Motor neuron (in vitro differentiated cells): ENCODE measurements at places on chromosomes 4 and X.

GRCh38 chr4:11908205-11908604, 479.5 kb upstream of the HS3ST1 start:
- ATAC-seq: no peak

DNA sequence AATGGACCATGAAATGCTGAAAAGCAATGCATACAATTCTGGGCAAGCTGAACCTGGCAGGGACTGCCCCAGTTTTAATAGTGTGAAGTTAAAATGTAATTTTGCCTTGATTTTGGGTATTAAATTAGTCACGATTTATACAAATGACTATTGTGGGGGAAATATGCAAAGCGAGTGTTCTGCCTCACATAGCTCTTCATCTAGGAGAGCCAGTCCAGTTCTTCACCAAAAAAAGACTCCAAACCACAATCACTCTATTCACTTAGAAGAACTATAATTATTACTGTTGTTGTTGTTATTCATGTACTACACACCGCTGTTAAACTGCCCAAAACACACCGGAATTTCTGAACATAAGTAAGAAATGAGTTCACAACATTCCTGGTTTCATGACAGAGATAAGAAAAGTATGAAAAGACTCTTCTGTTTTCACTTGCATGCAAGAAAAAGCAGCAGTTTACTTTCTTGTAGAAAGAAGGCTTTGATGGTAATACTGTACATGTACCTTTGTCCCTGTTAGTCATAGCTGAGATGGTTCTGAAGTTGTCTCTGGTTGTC, 101.9 kb downstream of the QRFPR start:
- ATAC-seq: peak; percentile 27

GRCh38 chrX:75114638-75115037, 41.4 kb downstream of the ABCB7 start:
- ATAC-seq: no peak

DNA sequence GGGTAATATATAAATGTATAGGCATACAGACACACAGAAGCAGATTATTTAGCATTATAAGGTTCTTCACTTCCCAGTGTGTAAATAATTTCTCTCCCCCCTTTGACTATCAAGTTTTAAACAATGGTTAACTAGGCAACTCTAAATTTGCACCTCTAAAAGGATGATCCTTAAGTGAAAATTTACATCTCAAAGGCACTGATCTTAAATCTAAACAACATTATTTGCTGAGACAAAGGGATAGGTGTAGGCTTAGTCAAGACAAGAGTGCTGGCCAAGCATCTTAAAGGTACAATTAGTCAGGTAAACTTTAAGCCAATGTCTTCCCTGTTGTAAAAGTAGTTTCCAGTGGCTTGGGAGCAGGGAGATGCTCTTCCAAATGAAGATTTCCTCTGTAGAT, 33.0 kb downstream of the NLRP2B start:
- no peak for ATAC-seq

DNA sequence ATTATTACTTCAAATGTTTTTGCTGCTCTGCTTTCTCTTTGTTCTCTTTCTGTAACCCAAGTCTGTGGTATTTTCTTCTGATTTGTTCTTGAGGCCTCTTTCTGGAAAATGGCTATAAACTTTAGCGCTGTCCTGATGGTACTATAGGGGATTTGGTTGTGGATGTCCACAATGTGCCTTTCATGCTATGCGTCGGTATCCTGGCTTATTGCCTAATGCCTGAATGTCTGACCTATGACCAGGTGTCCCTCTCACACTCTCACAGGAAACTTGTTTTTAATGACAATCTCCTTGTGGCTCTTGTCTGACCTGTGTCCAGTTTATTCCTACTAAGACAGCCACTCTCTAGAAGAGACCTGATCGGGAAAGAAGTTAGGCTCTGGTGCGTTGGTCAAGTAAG, 222.4 kb upstream of the NR3C2 start:
- ATAC-seq: no peak

- no peak for ATAC-seq
Observed at GRCh38 chr4:107897823-107898222, 33.5 kb upstream of the CYP2U1 start.

DNA sequence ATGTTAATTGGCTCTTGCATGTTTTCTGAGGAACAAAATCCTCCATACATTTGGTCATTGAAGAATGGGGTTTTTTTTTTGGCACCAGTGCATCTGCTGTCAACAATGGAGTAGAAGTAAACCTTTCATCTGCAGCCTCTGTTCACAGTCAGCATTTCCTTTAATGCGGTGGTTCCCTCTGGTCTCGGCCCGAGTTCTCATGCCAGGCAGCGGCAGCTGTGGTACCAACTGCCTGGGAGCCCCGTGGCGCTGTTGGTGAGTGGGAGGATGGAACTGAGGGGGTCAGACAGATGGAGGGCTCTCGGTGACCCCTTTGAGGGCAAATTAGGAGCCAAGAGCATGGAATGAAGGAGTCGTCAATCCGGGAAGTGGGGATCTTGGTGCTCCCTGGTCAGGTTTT, 114.7 kb downstream of the AFF1 start:
- ATAC-seq: no peak

DNA sequence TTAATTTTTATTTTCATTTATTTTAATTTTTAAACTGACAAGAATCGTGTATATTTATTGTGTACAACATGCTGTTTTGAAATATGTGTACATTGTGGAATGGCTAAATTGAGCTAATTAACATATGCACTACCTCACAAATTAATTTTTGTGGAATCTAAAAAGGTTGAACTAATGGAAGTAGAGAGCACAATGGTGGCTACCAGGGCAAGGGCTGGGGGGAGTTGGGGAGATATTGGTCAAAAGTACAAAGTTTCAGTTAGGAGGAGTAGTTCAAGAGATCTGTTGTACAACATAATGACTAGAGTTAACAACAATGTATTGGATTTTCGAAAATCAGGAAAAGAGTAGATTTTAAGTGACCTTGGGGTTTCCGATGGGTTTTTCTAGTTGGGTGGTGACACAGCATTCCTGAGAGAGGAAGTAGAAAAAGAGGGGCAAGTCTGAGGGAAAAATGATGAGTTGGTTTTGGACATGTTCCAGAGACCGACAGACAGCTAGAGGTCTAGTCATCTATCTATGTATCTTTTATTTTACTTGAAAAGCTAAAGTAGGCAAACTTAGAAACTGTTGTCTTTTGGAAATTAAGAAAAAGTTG, 23.2 kb downstream of the APOO start:
- ATAC-seq: no peak

- ATAC-seq: no peak
Observed at GRCh38 chr4:94957030-94957429, 199.3 kb downstream of the BMPR1B start.

DNA sequence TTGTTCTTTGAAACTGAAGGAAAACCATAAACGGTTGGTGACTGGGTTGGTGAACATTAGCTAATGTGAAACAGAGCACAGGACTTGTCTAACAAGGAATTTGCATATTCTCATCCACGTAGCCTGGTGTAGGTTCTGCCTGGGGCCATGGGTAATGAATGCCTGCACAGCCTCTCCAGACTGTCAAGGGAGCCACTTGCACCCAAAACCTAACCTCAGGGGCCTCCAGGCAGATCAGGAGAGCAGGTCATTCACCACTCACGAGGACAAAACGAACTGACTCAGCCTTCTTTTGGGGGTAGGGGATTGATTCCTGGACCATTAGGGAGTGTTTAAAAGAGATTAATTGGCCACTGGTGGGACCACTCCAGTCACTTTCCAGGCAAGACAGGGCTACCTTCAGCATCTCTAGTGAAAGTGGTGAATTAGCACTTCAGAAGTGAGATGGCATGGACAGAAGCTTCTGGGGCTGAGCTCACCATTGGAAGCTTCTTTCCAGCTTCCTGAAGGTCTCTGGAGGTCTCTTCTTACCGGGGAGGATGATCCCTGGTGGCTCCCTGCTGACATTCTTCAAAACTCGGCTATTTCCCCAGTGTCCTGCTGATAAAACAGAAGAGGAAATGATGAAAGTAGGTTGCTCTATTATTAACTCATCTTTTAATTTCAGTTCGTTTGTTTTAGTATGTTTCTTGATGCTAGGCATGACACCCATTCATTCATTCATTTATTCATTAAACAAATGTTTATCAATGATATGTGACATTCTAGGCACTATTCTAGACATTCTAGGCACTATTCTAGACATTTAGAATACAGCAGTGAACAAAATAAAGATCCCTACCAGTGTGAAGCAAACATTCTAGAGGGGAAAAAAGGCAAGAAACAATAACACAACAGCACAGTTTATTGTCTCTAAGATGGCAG, 104.5 kb upstream of the LNX1 start:
- no peak for ATAC-seq

GRCh38 chr4:17665346-17665745, 50.9 kb downstream of the MED28 start:
- ATAC-seq: no peak

DNA sequence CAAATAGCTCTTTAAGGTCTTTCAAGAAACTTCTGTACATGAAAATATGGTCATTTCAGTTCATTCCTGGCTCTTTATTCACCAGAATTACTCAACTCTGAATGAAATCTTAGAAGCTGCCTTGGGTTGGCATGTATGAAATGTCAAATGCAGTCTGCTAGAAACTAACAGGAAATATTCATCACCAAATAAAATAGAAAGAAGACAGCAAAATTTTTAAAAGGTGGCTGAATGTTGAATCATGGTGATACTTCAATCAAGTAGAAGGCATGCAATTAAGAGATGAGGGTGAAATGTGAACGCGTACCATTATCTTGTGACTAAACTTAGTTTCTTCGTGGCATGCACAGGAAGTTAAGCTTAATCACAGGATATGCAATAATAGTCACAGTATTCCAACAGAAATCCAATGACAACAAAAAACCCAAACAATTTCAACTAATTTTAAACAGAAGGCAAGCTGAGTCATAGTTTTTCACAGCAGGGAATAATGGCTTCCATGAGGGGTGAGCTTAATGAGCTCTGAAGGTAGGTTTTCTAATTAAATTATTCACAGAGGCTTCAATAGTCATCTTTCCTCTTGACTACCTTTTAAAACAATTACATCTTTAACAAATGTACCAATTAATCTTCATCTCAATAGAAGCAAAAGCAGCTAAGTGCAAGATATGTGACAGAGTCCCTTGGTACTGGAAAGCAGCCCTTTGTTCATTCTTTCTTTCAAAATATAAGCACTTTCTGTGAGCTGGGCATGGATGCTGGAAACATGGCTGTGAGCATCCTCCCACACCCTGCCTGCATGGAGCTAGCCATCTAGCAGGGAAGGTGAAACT, 44.5 kb downstream of the SCFD2 start:
- peak; percentile 36 for ATAC-seq

- peak; percentile 65 for ATAC-seq
Observed at GRCh38 chr4:151226004-151226932, 50.7 kb upstream of the PRSS48 start.

DNA sequence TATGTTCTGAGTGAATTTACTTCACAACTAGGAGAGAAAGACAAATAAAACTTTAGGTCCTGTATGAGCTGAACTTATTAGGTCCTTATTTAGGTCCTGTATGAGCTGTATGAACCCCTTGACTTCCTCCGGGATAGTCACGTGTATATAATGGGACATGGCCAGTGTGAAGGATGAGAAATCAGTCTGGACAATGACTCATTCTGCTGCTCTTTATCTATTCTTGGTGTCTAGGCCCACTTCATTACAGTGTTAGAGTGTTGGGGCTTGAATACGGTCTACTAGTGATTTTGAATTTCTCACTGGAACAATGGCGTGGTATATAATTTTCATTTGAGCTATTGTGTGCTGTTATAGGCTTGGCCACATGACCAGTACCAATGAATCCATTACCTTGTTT, 21.9 kb downstream of the STK26 start:
- ATAC-seq: no peak

DNA sequence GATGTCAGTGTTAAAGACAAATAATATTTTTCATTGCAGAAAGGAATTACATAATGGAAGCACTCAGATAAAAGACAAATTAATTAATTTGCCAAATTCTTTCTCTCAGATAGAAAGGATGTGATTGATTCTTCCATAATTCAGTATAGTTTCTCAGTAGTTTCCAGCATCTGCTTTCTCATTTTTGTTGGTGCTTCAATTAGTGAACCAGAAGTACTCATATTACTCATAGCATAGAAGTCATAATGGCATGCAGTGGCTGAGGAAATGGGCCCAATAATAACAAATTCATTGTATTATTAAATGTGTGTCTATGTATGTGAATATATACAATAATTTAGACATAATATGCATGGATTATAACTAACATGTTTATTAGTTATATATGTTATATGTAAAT, 393.3 kb upstream of the TRAM1L1 start:
- ATAC-seq: no peak

DNA sequence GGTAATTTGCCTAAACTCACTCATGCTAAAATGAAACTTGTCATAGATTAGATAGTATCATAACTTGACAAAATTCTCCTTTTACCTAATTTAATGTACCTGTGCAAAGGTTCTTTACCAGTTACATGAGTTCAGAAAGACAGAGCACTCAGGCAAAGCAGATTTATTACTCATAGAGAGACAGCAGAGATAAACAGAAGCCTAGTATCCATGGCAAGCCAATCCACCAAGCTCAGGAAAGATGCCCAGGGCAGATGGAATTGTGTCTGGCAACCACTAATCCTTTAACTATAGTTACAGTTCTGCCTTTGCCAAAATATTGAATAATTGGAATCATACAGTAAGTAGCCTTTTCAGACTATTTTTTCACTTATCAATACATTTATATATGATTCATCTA, 826.2 kb downstream of the TECRL start:
- no peak for ATAC-seq

DNA sequence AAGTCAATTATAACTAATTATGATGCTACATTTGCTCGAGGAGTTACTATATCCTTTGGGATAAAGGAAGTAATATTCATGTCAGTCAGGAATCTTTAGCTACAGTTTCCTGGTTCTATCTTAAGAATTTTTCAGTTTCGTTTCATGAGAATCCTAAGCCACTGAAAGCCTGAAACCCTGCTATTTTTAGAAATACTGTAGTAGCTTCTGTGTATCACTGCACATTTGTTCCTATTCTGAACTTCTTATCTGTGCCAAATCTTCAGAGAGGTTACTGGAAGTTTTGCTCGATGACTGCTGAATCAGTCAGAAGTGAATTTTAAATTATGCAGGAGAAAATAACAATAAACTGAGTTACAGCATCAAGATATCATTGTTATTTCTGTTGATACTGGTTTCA, 249.2 kb downstream of the TENM3 start:
- ATAC-seq: peak; percentile 86

- no peak for ATAC-seq
Observed at GRCh38 chr4:989722-990471, 3.1 kb downstream of the IDUA start.

DNA sequence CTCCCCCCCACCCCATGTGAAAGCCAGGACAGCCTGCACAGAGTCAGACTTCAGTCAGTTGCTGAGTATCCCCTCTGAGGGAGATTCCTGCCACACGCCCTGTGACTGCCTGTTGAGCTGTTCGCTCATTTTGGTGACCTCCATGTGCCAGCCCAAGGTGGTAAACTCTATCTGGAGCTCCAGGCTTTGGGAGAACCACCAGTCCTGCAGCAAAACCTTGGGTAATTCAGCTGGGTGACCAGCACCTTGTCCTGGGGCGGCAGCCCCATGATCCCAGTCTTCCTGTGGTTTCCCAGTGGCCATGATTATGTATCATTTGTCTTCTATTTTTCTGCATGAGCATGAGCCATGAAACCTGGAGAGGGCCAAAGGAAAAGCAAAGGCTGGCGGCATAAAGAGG, 73.4 kb downstream of the NBDY start:
- no peak for ATAC-seq

GRCh38 chr4:143626134-143626911, 74.2 kb downstream of the FREM3 start:
- ATAC-seq: no peak
